Fibroblast of skin of abdomen (primary cell): ENCODE measurements at places on chromosomes 4 and X.

DNA sequence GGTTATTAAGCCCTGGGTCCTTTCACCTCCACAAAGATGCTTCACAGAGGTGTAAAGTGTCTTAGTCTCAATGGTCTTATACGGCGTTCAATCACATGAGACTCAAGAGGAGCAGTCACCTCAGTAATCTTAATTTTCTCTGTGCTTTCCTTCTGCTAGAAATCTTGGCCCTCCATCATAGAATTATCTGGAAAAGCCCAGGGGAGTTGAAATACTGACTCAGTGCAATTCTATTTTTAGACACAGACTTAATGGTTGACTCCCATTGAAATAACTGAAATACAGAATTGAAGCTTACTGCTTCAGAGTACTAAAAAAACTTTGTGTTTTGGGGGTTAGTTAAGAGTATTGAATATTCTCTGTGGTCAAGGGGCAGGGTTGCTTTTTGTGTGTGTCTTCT is 94.5 kb upstream of the IL15 start:
- DNase-seq: peak; percentile 46

DNA sequence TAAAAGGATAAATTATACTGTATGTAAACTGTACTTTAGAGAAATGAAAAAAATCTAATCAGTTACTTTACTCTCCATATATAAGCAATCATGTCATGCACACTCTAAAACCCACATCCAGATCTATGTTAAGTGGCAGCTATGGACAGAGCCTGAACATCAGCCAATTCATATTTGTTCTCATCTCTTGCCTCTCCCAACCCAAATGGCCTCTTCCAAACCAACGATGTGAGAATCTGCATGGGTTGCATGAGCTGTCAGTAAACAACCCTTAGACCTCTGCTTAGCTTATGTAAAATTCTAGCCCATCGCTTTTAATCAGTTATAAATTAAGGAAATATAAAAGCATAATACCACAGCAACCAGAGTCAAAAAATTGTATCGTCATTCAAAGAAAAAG is 288.7 kb upstream of the INTU start:
- no peak for DNase-seq

DNA sequence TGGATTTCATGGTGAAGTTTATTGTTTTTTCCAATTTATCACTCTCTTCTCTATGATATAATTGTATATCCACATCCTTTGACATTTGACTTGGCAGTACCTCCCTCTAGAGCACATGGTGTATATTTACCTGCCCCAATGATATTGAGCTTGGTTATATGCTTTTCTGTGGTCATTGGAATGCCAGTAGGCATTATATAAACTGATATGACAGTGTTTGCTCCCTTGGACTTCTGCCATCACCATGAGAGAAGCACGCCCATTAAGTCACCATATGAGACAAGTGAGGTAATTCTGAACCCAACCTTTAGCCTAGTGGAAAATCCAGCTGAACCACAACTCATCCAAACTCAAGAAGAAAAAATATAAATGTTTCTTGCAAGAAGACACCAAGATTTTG is 2761.5 kb downstream of the ARAP2 start:
- DNase-seq: no peak

DNA sequence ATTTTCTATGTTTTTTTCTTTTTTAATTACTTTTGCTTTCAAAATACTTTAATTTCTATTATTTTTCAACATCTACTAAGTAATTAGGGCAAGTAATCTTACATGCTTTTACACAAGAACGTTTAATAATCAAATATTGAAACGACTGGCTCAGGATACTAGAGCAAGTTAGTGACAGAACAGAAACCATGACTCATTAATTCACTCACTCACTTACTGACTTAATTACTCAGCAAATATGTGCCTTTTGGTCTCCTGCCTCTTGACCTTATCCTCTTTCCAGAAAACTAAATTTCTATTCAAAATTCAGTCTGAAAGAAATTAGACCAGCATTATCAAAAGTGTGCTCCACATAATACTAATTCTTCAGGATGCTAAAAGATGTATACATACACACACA is 314.9 kb upstream of the TEX13C start:
- DNase-seq: no peak

DNA sequence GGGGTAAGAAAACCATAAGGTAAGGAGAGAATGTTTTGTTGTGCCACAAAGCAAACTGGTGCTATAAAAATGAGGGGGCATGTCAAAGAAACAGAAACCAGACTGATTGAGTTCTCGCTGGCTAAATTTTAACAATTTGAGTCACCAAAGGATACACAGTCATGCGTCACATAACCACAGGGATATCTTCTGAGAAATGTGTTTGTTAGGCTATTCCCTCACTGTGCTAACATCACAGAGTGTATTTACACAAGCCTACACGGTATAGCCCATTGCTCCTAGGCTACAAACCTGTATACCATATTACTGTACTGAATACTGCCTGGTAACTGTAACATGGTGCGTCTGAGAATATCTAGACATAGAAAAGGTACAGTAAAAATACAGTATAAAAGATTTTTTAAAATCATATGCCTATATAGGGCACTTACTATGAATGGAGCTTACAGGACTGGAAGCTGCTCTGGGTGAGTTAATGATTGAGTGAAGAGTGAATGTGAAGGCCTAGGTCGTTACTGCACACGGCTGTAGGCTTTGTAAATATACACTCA is 50.1 kb downstream of the FBXW7 start:
- DNase-seq: peak; percentile 65

DNA sequence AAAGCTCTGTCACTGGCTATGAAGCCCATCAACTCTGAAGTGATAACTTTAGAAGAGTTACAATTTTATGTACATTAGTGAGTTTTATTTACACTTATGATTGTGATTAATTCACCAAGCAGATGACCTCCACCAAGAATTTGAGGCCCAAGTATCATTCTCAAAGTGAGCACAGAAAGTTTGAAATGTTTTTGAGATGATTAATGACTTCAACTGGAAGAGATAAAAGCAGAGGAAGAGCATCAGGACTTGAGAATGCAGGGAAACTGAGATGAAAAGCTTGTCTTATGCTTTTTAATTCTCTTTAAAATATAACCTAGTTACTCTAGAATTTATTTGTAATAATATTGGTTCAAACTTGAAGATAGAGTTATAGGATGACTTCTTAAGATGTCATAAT is 112.8 kb upstream of the H2AZ1 start:
- DNase-seq: peak; percentile 18

GRCh38 chrX:129908636-129909035 is 2.7 kb downstream of the UTP14A start:
- no peak for DNase-seq

DNA sequence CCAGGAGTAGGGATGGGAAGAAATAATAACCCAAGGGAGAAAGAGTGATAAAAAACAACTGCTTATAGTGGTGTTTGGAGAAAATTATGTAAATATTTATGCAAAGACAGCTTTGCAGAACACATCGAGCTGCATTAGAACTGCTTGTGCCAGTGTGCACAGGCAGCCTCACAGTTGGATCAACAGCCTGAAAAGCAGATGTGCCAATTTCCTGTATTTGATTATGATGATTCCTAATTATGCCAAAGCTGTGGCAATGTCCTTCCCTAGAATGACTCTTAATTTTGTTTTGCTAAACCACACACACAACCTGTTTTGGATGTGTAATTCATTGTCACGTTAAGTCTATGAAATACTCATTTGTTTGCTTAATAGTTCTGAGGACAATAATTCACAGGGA is 30.6 kb upstream of the ANTXR2 start:
- no peak for DNase-seq

DNA sequence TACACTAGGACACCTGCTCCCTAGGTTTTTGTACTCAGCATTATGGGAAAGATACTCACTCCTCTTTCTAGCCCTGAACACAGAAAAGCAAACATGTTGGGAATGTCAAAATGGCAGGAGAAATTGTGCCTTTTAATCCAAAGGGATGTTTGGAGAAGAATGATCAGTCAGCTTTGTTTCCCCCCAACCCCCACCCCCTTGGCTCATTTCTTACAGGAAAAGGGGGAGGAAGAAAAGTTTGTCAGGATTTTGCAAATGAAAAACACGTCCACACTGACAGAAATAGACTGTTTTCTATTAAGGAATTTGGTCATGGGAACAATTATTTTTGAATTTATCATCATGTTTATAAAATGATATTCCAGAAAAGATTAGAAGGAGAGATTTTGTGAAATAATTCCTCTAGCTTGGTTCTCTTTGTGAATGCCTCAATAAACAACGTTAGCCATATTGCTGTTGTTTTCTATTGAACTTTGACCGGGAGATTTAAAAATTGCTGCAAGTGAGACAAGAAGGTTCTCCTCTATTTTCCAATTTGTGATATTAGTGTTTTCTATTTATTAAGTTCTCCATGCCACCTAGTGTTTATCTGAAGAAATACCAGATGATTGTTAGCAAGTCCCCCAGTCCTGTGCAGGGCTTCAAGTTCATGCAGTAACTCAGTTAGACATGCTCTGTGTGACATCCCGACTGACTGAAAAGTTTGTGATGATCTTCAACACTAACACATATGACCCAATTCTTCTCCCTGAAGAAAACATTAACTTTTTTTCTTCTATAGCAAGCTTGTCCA is 31.3 kb upstream of the TFDP3 start:
- DNase-seq: peak; percentile 5

DNA sequence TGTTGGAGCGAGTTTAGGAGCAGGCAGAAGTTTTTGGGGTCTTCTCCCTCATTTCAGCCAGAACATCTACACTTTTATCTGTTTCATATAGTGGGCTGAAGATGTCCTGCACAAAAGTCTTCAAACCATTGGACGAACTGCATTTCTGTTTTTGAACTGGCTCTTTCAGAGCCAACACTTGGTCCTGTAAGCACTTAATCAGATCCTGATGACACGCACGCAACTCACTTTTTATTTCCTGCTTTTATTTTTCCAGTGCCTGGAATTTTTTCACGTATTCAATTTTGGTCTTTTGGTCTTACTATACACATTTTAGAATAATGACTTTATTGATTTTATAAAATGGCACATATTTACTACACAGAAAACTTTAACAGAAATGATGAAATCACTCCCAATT is 40.2 kb upstream of the NKX3-2 start:
- DNase-seq: peak; percentile 5

- no peak for DNase-seq
These were observed 222 bp downstream of the SMAD1 start for GRCh38 chr4:145481942-145482208.

DNA sequence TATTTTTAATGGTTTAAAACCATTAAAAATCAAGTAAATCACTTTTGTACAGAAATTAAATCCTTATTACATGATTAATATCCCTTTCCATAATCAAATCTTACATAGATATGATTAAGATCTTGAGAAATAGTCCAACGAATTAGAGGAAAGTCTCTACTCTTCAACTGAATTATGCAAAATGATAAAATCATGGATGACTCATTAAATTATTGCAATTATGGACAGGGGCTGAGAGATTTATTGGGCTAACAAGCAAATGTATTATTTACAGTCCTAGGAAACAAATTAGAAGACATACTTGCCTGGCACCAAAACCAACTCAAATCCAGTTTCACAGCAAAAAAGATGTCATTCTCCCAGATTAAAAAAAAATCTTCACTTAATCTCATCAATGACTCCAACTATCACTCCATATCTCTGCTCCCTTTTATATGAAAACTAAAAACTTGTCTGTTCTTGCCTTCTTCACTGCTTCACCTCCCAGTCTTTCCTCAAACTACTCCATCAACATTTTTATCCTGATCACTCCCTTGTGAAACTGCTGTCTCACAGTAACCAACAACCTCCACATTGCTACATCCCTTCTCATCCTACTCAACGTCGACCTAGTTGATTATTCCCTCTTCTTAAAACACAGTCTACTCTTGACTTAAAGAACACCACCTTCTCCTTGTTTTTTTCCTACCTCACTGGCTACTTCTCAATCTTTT is 18.4 kb upstream of the DDX60 start:
- no peak for DNase-seq

DNA sequence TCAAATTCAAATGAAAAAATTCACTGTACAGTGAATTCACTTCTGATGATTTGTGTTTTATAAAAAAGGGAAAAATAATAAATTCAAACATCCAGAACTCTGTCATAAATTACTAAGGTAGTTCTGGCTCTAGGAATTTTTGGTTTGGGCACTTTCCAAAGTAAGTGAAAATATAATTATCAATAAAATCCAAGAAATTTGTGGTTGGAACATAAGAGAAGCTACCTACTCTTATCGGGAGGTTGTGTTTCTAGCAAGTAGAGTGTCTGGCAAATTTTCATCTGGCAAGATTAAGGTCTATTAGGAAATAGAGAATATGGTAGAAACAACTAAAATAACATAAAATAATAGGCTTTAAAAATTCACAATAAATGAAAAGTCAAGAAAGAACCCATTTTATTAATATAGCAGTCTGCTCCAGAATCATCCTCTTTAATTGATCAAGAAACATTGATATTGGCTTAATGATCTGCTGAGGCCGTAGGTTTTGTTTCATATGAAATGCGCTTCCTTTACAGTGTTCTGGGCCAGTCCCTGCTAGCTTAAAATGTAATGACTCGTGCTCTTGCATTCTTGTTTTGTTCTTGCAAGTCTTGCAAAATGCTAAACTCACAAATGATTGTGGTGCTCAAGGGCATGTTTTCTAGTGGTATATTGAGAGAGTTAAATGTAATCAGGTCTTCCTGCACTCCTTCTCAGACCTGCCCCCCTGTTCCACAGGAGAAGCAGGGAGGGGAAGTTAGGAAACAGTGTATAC is 331.4 kb downstream of the RAPGEF2 start:
- DNase-seq: peak; percentile 72

DNA sequence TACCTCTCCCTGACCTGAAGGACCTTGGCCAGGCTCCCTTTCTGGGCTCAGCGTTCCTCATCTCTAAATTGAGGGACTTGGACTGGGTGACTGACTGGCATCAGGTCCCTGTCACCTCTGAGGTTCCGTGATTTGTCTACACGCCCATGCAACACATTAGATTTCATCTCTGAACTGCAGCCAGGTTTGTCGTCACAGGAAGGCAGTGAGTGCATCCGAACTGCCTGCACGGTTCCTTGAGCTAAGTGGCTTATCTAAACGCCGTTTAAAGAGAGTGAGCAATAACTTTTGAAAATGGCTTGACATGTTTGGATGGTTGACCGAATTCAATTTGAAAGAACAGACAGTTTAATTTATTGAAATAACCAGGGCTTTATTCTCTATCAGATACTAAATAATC is 70.1 kb downstream of the PCYT1B start:
- DNase-seq: no peak

- DNase-seq: no peak
These were observed 187.7 kb downstream of the GPAT3 start for GRCh38 chr4:83723609-83724008.

DNA sequence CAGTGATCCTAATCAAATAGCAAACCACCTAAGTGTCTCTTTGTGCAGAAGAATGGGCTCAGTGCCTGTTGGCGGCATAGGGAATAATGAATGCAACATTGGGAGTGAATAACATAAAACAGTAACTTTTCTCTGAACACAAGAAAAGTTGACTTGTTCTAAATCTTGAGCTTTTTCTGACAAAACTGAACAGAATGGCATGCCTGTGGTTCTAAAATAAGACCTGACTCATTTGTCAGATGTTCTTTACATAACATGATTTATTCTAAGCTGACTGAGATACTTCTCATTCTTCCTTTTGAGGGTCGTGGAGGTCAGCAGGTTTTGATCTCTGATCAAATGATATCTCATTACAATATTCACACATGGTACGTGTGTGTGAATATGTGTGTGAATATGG is 165.4 kb upstream of the WDR1 start:
- DNase-seq: no peak
